Stimulated activated CD8-positive, alpha-beta memory T cell treated with anti-CD3 and anti-CD28 coated beads, Interleukin-15, amount 100 ng/mL, for 24 hours (primary cell): ENCODE measurements at places on chromosomes 11 and 22.

- DNase-seq = no peak
Measured at GRCh38 chr11:38461751-38462150, 1863.7 kb upstream of the RAG2 start.

- DNase-seq = no peak
Measured at GRCh38 chr22:23068096-23068831, 2.1 kb upstream of the GNAZ start.

GRCh38 chr22:45418056-45418769, 4.7 kb downstream of the RIBC2 start:
- no peak for DNase-seq

DNA sequence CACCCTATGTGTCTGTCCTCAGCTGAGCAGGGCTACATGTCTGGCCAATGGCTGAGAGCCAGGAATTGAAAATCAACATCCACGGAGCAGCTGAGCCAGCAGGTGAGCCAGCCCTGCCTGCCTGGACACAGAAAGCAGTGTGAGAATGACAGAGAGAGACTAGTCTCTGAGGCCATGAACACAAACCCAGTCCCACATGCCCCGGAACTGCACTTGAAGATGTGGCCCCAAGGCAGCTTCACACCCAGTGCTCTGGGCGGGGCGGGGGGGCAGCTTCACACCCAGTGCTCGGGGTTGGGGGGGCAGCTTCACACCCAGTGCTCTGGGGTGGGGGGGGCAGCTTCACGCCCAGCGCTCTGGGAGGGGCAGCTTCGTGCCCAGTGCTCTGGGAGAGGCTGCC, 37.6 kb downstream of the TRMU start:
- DNase-seq = no peak

DNA sequence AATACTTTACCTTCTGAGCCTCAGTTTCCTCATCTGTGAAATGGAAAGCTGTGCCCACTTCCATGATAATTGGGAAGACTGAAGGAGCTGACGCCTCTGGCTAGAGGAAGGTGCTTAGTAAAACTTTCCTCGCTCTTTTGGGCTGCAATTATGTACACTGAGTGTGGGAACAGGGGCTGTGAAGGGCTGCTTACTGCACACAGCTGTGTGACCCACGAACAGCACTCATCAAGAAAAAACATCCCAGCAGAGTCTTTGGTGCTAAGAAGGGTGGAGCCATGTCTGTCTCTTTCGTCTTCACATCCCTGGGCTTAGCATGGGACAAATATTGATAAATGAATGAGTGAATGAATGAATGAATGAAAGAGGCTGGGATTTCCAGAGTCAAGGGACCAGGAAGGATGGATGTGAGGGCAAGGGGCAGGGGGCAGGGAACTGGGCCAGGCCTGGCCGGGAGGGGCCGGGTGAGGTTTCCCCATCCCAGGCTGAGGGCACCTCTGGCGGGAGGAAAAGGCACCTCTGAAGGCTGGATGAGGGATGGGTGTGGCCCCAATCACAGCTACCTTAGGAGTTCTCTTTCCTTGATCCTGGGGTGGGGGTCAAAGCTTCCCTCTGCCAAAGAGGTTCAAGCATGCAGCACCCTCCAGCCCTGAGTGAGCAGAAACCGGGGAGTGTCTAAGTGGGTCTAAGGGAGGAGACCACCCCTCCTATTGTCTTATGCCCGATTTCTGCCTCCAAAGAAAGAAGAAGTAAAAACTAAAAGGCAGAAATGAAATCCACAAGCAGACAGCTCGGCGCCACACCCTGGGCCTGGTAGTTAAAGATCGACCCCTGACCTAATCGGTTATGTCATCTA, 9.2 kb upstream of the CD5 start:
- DNase-seq = no peak

- no peak for DNase-seq
Measured at GRCh38 chr11:85316967-85317366, 310.2 kb downstream of the DLG2 start.

GRCh38 chr11:59787816-59788215, 22.8 kb downstream of the MRPL16 start:
- DNase-seq = no peak

DNA sequence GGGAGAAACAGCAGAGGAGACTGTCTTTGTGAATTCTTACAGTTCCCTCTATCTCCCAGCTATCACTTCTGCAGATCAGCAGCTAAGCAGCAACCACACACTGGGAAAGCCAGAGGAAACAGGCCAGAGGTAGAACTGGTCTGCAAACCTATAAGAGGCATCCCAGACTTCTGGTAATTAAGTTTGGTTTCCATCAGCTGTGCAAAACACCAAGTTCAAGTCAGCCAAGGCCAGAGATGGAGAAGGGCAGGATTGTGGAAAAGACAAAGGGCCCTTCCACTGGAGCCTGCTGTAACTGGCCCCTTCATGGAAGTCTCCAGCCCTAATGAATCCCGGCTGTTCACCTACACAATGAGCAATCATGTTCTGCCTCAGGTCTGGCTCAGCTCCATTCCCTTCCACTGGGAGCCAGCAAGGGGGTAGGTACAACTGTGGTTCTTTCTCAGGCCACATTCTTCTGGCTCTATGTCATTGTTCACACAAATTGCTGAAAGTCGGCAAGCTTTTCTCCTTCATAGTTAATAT, 4.6 kb upstream of the PAMR1 start:
- DNase-seq = no peak

- no peak for DNase-seq
Measured at GRCh38 chr11:61553373-61554171, 27.3 kb downstream of the SYT7 start.

DNA sequence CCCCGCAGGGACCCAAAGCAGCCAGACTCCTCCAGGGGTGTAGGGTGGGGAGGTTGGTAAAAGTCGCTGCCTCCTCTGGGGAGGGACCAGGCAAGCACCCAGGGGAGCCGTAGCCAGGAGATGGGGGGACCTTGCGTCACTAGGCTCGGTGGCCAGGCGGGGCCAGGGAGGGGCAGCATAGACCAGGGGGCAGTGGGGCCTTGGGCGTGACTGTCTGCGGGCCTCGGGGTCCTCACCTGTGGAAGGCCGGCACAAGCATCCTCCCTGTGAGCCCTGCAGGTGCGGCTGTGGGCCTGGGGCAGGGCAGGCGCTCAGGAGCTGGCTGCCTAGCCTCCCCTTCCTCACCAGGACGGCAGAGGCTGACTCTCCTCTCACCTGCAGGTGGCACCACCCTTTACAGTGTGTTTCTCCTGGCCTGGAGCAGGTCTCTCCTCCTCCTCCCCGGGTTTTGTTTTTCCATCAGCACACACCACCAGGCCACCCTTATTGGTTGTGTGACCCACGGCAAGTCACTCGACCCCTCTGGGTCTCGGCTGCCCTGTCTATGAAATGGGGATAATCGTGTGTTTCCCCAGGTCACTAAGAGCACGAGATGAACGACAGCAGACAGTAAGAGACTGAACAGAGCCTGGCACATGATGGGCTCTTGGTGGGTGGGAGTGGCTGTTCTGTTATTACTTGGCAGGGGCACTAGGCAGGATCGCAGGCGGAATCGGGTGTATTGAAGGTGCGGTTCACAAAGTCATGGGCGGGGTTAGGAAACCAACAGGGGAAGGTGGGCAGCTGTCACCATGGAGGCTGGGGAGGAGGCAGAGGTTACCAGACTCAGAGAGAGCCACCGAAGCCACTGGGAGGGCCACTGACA, 52.7 kb downstream of the FLRT1 start:
- DNase-seq = no peak

DNA sequence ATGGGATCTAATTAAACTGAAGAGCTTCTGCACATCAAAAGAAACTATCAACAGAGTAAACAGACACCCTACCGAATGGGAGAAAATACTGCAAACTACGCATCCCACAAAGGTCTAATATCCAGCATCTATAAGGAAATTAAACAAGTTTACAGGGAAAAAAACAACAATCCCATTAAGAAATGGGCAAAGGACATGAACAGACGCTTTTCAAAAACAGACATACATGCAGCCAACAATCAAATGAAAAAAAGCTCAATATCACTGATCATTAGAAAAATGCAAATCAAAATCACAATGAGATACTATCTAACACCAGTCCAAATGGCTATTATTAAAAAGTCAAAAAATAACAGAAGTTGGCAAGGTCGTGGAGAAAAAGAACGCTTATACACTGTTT, 117.5 kb downstream of the FCHSD2 start:
- DNase-seq = no peak

DNA sequence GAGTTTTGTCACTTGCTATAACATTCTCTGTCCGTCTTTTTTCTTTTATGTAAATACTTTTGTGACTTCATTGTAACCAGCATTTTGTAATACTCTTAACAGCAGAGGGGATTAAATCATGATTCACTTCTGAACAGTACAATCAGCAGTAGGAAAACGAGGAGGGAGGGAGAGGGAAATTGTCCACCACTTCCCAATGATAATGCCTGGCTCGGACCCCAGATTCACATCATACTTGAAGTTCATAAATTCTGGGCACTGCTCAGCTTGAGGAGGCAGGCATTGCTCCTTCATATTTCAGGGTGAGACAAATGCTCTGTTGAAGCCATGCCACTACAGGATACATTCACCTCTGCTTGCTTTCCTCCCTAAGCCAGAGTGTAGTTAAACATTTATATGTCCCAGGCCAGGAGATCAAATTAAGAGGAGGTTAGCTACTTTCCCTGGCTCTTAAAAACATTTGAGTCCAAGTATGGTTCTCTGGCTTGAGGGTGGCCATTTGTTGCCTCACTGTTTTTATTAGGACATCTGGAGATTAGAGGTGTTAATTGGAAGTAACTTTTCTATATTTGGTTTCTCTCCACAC, 129.0 kb upstream of the LDLRAD3 start:
- no peak for DNase-seq

DNA sequence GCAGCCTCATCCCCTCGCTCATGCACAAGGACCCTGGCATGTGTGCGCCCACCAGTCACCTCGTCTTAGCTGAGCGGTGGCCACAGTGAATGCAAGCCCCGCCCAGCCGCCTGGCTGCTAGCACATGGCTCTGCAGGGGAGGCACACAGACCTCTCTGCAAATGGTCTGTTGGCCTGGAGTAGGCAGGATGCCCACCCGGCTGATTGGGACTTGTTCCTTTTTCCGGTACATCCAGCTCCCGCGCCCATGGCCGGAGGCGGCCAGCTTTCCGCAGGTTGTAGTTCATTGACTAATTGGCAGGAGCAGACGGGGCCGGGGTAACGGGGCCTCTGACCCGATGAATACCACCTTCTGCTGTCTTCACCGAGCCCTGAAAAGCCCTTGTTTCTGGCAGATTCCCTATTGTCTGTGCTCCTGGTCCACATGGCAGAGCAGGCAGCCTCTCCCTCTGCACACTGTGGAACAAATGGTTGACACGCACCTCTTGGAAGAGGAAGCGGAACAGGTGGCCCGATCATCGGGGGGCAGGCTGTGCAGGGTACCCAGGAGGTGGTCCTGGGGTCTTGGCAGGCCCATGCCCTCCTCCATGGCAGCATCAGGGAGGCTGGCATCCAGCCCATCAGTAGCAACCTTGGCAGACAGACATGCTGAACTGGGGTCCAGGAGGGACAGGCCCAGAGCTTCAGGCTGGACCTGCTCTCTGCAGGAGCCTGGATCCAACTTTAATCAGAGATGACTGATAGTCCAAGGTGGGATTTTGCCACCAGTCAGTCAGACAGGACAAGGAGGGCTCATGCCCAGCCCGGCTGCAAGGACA, 1512.0 kb downstream of the BRD1 start:
- no peak for DNase-seq

DNA sequence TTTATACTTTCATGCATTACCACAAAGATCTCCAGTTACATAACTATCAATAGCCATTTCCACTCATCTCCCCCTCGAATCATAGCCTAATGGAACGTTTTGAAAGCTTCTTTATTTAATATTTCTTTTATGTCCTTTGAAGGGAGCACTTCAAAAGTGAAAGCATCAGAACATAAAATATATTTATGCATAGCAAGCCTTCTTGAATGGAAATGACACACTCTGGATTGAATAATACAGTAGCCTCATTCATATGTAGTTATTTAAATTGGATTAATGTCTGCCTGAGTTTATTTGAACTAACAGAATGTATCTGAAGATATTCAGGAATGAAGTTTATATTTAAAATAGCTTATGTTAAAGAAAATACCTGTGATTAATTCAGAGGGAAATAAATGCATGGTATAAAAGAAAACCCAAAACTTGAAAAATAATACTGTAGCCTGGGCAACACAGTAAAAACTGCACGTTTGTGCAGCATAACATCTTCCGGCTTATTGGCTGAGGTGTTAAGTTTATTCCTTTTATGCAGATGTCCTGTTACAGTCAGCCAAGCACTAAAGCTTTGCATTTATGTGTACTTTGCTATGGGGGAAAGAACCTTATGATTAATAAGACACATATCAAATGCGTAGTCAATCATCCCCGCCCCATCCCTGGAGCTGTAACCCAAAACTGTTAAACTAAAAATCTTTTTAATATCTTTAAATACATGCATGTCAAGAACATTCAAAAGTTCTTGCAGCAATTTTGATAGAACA, 22.0 kb downstream of the OOSP3 start:
- no peak for DNase-seq

- DNase-seq = no peak
Measured at GRCh38 chr11:114359342-114359741, 41.0 kb downstream of the C11orf71 start.

DNA sequence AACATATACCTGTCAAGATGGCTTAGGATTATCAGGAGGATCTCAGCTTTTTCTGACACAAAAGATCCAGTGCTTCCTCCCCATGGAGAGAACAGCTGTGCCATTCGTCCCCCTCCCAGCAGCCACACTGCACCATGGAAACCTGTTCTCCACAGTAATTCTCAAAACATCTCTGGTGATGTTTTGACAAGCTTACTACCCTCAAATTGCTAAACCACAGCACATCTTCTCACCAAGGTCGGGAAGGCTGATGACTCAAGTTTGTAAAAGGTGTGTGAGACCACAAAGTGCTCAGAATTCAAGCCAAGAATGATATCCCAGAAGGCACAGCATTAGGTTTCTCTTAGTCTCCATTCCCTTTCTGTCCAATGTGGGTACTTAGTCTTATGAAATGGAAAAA, 3.9 kb upstream of the RAB38 start:
- DNase-seq = no peak

DNA sequence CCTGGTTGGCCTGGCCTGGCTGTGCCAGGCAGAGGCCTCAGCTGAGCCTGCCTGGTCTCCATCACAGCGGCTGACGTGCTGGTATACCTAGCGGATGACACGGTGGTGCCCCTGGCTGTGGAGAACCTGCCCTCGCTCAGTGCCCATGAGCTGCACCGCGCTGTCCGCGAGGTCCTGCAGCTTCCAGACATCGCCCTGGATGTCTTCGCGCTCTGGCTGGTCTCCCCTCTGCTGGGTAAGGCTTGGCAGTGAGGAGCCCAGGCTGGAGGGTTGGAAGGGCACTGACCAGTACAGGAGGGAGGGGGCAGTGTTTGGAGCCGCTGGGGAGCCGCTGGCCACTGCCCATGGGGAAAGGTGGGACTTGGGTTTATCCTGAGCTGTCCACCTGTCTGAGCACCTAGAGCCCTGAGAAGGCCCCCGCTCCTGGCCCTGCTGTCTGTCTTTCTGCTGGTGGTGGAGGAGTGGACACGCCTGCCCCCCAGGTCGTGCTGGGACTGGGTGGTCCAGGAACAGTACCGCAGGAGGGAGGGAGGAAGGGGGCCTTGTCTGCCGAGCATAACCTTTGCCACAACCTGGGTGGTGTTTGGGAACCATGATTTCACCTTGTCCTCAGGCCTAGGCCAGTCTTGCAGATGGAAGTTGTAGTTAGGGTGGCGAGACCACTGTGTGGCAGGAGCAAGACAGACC, 3.0 kb downstream of the FRMD8 start:
- DNase-seq = no peak
